ENCODE measurements at places on chromosomes 6 and 20.

- DNase-seq = no peak
These were observed 73.0 kb upstream of the MYLIP start for GRCh38 chr6:16055852-16056251.

- DNase-seq = no peak
These were observed 22.9 kb downstream of the TOX2 start for GRCh38 chr20:43937591-43937990.

DNA sequence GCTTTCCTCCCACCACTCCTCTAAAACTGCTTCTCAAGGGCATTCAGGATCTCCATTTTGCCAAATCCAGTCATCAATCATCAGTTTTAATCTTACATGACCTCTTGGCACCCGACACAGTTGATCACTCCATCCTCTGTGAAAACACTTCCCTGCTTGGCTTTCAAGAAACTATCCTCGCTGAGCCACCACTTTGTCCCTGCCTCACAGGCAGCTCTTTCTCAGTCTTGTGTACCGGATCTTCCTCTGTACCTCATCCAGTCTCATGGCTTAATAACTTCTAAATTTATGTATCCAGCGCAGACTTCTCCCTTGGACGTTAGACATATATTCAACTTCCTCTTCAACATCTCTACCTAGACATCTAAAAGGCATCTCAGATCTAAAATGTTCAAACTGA is 89.9 kb downstream of the BTBD9 start:
- no peak for DNase-seq

GRCh38 chr20:32456869-32457478 is 98.8 kb downstream of the ASXL1 start:
- DNase-seq = no peak

GRCh38 chr6:157709555-157709954 is 113.5 kb upstream of the SNX9 start:
- no peak for DNase-seq

- peak; percentile 39 for DNase-seq
These were observed 45.0 kb upstream of the FUCA2 start for GRCh38 chr6:143556529-143556928.

GRCh38 chr6:34260576-34261267 is 11.9 kb upstream of the SMIM29 start:
- DNase-seq = no peak

- DNase-seq = no peak
These were observed 44.3 kb downstream of the KCNS1 start for GRCh38 chr20:45056473-45057173.
